ENCODE measurements at places on chromosomes 12 and 14. TPM values are rescaled to one million over a fixed set of nuclear protein-coding genes. Genes with fewer than 3 reads are reported as not detected.

The NPAS3 gene
- not detected for total RNA-seq

The SLC5A8 gene
- total RNA-seq = not detected

The KRT72 gene
- not detected for total RNA-seq

DNA sequence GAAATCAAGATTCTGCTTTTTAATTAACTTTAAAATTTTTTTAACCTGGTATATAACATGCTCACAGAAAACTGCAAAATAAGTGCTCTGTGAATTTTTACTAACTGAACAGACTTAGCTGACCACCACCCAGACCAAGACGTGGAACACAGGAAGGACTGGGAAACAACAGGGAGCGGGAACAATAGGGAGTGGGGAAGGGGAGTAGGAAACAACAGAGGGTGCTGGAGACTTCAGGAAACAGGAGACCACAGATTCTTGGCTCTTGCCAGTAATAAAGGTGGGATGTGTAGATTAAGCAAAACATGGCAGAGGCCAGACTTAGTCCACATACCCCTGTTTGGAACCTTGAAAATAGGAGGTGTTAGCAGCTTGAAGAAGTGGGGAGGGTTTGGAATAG, 51.4 kb upstream of the TMCC3 start:
- H3K27ac ChIP-seq = no peak overlapping the region
- peaks cover 10% of the 10 kb centered on the region for H3K4me1 ChIP-seq
- no peak for DNase-seq
- no peaks in the 10 kb centered on the region for H3K36me3 ChIP-seq
- H3K4me3 ChIP-seq = no peak overlapping the region

DNA sequence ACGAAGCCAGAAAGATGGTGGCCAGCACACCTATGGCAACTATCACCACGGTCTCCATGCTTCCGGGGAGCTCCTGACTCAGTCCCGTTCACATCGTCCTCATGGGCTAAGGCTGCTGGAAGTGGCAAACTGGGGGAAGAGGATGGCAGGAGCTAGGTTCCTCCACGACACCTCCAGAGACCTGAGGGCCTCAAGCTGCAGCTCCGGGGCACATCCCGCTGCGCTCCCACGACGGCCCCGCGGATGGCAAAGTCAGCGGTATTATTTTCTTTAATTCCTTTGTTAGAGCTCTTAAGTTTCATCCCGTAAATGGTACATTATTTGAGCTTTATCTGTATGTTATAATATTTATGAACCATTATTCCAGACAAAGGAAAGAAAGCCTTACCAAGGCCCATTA, 190.5 kb downstream of the DACT1 start:
- peaks cover 14% of the 10 kb centered on the region for H3K4me1 ChIP-seq
- DNase-seq = no peak
- no peaks in the 10 kb centered on the region for H3K27me3 ChIP-seq
- no peak overlapping the region for H3K27ac ChIP-seq

DNA sequence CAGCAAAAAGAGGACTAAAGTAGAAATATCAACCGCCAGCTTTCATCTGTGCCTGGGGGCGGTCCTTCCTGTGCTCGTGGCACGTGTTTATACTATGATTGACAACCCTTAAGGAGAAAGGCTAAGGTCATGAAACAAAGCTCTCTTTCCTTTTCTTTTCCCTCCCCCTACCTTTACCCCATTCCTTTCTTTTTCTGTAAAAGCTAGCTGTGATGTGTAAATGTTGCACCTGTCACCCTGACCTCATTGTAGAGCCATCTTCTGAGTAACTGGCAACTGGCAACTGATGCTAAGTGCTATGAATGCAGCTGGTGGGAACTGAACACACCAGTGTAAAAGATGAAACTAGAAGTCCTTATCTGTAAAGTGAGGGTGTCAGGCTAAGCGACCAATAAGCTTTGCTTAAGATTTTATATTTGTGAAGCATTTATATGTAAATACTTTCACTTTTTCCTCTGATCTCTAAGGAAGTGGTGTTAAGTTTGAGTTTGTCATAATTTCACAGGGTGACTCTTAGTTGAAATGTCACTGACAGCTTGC, 102.8 kb upstream of the BCAT1 start:
- no peaks in the 10 kb centered on the region for H3K36me3 ChIP-seq
- peaks cover 9% of the 10 kb centered on the region for H3K4me1 ChIP-seq
- peaks cover 20% of the 10 kb centered on the region for H3K27me3 ChIP-seq
- no peak for DNase-seq

GRCh38 chr12:6697584-6698351, 2.8 kb downstream of the PIANP start:
- peak overlapping the region; percentile 40 for H3K27ac ChIP-seq
- DNase-seq = peak; percentile 61
- no peaks in the 10 kb centered on the region for H3K36me3 ChIP-seq
- peaks cover 28% of the 10 kb centered on the region for H3K4me1 ChIP-seq

- no peak for DNase-seq
- no peak overlapping the region for H3K27ac ChIP-seq
- H3K4me3 ChIP-seq = no peak overlapping the region
These were observed 66.6 kb downstream of the FLRT2 start for GRCh38 chr14:85596562-85596961.

DNA sequence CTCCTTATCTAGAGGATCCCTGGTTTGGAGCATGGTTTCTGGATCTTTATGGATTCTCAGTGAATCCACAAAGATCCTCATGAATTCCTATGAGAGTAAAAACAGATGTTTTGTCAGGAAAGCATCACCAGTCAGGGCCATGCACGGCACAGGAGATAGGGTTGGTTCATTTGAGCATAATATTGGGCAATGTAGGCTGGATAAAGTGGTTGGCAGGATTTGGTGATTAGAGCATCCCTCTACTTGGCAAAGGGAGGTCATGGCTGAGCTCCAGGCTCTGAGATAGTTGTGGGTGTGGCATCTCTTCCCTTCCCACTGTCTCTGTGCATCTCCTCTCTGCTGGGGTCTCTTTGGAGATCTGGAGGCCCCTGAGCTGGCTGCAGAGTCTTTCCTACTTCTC, 149.8 kb downstream of the DACT1 start:
- no peaks in the 10 kb centered on the region for H3K36me3 ChIP-seq
- H3K4me1 ChIP-seq = no peaks in the 10 kb centered on the region
- H3K4me3 ChIP-seq = no peak overlapping the region

All from HFFc6 (cell line).